ENCODE measurements at places on chromosomes 1 and 21. TPM values are rescaled to one million over a fixed set of nuclear protein-coding genes. Genes with fewer than 3 reads are reported as not detected.

The GJC2 gene
- total RNA-seq: 2.1 TPM

The LRRC53 gene
- total RNA-seq: not detected

The RBP7 gene
- 31.0 TPM for total RNA-seq

The HPCAL4 gene
- 0.40 TPM for total RNA-seq

The CNR2 gene
- 0.49 TPM for total RNA-seq

The DUSP23 gene
- 99.7 TPM for total RNA-seq

The RNU1-3 gene
- under 0.01 TPM for total RNA-seq

The DCAF6 gene
- 73.7 TPM for total RNA-seq

The NUF2 gene
- total RNA-seq: not detected

The ASH1L gene
- 120 TPM for total RNA-seq

The CD164L2 gene
- 0.50 TPM for total RNA-seq

The CYP2J2 gene
- 0.33 TPM for total RNA-seq

The SELL gene
- total RNA-seq: 1.5 TPM

The CYP4Z1 gene
- total RNA-seq: 0.39 TPM

The TP53BP2 gene
- total RNA-seq: 58.2 TPM

The ADCY10 gene
- total RNA-seq: 0.15 TPM

The MRPL55 gene
- total RNA-seq: 125 TPM

The GNAT2 gene
- not detected for total RNA-seq

The PRAMEF4 gene
- not detected for total RNA-seq

The INAVA gene
- not detected for total RNA-seq

The UBL4B gene
- total RNA-seq: 0.27 TPM

The CFHR2 gene
- not detected for total RNA-seq

The UBE2U gene
- not detected for total RNA-seq

The MCM3AP gene
- 116 TPM for total RNA-seq

The KDF1 gene
- total RNA-seq: 16.9 TPM

The GLIS1 gene
- 0.29 TPM for total RNA-seq

The PROX1 gene
- total RNA-seq: 36.9 TPM

The HFM1 gene
- total RNA-seq: 8.1 TPM

The SLAMF9 gene
- total RNA-seq: not detected

The OR2T35 gene
- total RNA-seq: not detected

The LRRC71 gene
- total RNA-seq: not detected

The FNBP1L gene
- 68.7 TPM for total RNA-seq

The OR2M4 gene
- total RNA-seq: not detected

The TTC24 gene
- not detected for total RNA-seq

The TNNI3K gene
- total RNA-seq: not detected

The CYP4A11 gene
- total RNA-seq: not detected

The RPE65 gene
- not detected for total RNA-seq

The RXFP4 gene
- total RNA-seq: not detected

The TMEM63A gene
- 38.0 TPM for total RNA-seq

The DDR2 gene
- 40.9 TPM for total RNA-seq

The KRTAP10-8 gene
- total RNA-seq: not detected

The CFAP141 gene
- total RNA-seq: not detected

The AADACL3 gene
- not detected for total RNA-seq

The FCAMR gene
- not detected for total RNA-seq

The DYNLT5 gene
- total RNA-seq: 4.7 TPM

The ZZZ3 gene
- 121 TPM for total RNA-seq

The MMP23B gene
- 0.67 TPM for total RNA-seq

The S100A3 gene
- not detected for total RNA-seq

The ARF1 gene
- total RNA-seq: 425 TPM

The BARHL2 gene
- total RNA-seq: not detected

The RPL11 gene
- total RNA-seq: 1,720 TPM

The LRRIQ3 gene
- 1.3 TPM for total RNA-seq

The NR1I3 gene
- not detected for total RNA-seq

The OR10Z1 gene
- total RNA-seq: not detected

The RAB7B gene
- 12.3 TPM for total RNA-seq

All from thyroid gland (tissue), 4 donors.